ENCODE measurements at places on chromosomes 6 and 20.
A peak's percentile ranks its signal among the peaks of the same experiment; 100 is the strongest.

DNA sequence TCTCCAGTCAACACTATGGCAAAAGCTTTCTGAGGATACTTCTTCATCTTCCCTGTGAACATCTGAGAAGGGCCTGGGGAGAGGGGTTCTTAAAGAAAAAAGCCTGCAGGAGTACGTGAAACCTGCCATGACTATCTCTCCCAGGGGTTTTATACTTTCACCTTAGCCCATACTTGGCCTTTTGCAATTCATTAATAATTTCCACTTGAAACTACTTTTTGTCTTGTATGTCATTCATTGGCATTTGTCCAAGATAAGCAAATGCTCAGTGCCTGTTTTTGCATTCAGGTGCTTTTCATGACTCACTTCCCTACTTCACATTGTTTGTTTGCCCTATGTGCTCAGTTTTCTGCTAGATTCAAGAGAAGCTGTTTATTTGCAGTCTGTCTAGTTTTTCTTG is 580.3 kb upstream of the GJE1 start:
- DNase-seq: peak; percentile 41

- no peak for DNase-seq
Observed at GRCh38 chr20:3577366-3577765, 85.8 kb downstream of the GFRA4 start.

DNA sequence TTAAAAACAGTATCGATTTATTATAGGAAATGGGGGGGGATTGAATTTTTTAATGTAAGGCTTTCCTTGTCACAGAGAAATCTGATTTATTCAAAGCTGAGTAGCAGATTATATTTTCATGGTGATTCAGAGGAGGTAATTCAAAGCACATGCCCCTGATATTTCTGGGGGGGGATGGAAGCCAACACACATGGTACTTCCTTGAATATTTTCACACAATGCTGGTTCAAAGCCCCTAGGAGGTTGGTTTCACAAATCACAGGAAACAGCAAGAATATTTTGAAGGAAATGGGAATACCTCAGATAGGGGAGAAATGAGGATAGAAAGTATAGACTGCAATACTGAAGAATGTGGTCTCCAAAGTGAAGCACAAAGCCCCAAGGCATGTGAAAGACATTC is 98.8 kb downstream of the RTN4IP1 start:
- peak; percentile 59 for DNase-seq

- no peak for DNase-seq
Observed at GRCh38 chr6:80333342-80333741, 226.9 kb downstream of the BCKDHB start.

DNA sequence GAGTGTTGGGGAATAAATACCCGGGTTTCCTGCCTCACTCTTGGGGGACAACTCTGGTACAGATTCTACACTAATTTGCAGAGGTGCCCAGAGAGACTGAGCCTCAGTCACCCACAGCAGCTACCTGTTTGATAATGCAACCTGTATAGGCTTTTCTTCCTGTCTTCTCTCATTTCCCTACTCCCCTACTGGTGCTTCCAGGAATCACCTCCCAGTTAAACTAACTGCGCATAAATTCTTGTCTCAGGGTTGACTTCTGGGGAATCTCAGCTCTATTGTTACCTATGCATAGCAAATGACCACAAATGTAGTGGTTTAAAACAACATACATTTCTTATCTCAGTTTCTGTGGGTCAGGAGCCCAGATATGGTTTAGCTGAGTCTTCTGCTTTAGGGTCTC is 11.3 kb downstream of the OCSTAMP start:
- DNase-seq: no peak

DNA sequence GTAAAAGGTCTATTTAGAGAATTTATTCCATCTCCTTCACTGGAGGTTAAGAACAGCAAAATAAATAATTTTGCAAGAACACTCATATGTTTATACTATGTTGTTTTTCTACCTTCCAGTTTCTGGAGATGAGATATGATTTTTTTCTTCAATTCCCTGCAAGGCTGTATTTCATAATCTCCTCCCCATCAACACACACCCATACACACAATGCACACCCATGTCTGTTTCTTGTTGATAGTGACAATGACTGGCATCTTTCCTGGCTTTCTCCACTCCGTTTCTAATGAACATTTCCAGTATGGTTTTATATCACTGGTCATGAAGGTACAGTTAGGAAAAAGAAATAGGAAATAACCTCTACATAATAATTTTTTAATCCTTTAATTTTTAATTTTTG is 202.1 kb downstream of the ARHGAP18 start:
- DNase-seq: no peak

DNA sequence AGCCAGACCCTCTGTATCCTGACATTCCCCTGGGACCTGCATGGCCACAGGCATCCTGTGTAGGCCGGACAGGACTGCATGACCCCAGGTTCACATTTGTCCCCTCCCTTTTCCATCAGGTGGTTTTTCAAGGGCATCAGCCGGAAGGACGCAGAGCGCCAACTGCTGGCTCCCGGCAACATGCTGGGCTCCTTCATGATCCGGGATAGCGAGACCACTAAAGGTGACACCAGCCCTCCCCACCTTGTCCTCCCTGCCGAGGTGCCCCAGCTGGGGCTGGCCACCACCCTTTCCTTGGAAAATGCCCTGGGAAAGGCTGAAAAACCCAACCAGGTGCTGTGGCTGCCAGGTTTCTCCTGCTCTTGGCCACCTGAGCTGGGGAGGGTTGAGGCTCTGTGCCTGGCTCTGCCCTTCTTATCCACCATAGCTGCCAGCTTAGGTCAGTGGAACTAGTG is 27.6 kb downstream of the HCK start:
- DNase-seq: no peak

- no peak for DNase-seq
Observed at GRCh38 chr6:110646951-110647910, 168.0 kb downstream of the CDK19 start.
